ENCODE measurements at places on chromosomes 7 and 10.

DNA sequence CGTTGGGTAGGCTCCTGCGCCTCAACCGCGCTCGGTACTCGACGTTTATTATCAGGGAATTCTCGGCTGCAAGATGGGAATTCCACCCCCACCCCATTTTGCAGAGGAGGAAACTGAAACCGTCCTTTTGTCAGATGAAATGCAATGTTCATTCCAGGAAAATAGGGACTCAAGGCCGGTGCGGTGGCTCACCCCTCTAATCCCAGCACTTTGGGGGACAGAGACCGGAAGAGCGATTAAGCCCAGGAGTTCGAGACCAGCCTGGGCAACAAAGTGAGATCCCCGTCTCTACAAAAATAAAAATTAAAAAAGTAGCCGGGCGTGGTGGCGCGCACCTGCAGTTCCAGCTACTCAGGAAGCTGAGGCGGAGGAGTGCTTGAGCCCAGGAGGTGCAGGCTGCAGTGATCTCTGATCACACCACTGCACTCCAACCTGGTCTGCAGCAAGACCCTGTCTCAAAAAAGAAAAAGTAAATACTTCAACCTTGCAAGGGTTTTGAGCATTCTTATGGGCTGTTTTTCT, 720 bp upstream of the RFC2 start:
- DNase-seq: no peak

DNA sequence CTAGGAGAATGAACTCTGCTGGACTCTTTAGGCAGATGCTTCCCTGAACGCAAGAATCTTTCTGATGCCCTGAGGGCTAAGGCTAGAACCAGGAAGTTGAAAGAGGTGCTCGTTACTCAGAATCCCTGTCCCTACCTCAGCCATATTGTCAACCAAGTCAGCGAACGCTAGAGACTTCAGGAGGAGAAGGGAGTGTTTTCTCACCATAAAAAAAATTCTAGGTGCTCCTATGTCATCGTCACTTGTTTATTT, 359.4 kb downstream of the PRPF18 start:
- no peak for DNase-seq

GRCh38 chr10:22618078-22618785, 96.1 kb downstream of the PIP4K2A start:
- no peak for DNase-seq

- no peak for DNase-seq
These were observed 61.5 kb downstream of the VIPR2 start for GRCh38 chr7:159083001-159083697.

GRCh38 chr7:70701477-70701876, 430.5 kb upstream of the GALNT17 start:
- DNase-seq: no peak

DNA sequence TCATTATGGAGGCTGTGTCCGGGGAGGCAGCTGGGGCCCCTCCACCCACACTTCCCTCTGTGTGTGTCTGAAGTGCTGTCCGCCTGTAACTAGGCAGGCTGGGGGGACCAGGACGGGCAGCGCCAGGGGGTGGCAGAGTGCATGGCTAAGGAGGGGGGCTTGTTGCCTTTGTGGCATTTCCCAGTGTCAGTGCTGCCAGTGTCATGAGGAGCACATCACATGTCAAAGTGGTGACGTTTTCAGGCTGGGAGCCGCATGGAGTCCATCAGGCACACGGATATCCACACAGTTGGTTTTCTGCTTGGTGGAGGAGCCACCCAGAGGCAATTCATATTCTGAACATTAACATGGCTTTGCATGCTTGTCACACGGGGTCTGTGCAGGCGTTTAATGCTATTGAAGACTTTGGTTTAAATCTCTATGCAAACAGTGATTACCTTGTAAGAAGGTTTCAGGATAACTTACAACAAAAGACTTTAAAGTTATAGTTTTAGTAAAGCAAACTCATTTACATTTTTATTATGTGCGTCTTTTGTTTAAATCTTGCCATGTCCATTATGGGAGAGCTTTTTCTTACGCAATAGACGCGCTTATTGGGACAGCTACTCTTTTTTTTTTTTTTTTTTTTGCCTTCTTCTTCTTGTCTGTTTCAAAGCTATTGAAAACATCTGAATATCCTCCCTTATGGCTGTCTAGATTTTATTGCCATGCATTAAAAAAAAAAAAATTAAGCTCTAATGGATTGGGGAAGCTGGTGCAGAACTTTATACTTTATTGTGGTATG, 52.9 kb downstream of the C10orf67 start:
- DNase-seq: no peak

DNA sequence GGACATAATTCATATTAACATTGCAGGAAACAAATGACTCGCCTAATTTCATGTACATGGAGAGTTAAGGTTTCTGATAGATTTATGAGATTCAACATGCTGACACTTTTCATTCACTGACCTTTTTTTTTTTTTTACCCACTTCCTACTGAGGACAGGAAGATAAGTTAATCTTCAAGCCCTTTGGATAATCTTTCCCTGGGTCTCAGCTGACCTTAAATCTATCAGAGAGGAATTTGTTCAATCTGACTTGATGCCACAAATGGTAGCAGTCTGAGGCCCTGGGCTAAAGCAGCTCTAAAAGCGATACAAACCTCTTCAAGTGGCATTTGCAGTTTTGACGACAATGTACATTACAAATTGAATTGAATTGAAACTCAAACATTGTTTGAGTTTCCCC, 493.3 kb upstream of the SORCS1 start:
- DNase-seq: no peak

- DNase-seq: no peak
These were observed 156.4 kb downstream of the CTTNBP2 start for GRCh38 chr7:117716707-117717299.
